ENCODE measurements at places on chromosomes 7 and 10.

DNA sequence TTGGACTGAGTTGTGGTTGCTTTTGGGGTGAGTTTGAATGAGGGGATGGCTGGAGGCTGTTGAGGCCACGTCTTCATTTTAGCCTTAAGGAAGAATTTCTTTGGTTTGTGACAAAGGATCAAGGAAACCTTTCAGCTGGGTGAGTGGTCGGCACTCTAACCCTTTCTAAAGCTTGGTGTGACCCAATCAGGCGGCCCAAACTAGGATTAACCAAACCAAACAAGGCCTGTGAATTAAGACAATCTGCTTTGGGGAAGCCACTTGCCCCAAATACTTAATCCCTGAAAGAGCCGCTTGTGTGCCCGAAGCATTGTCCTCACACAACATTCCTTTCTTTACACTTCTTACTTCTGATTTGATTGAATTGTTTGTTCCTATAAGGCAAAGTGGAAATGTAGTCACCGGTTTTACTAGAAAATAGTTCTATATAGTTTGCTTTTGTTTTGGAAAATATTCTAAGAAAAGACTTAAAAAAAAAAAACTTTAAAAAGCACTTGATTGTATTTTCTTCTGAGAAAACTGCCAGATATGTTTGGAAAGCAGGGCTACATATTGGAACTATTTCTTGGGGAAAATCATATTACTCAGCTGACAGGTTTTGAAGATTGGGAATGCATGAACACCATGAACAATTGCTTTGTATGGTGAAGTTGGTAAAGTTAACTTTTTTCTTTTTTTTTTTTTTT lies 272.4 kb upstream of the BMPER start:
- DNase-seq = no peak
- H3K4me1 ChIP-seq = no peaks in the 10 kb centered on the region
- no peaks in the 10 kb centered on the region for H3K27me3 ChIP-seq
- H3K27ac ChIP-seq = no peak overlapping the region
- H3K4me3 ChIP-seq = no peak overlapping the region
- no peaks in the 10 kb centered on the region for H3K36me3 ChIP-seq

- no peak overlapping the region for H3K27ac ChIP-seq
- DNase-seq = no peak
- H3K27me3 ChIP-seq = peaks cover 39% of the 10 kb centered on the region
- no peaks in the 10 kb centered on the region for H3K36me3 ChIP-seq
Observed at GRCh38 chr7:142646386-142647140, 102.7 kb upstream of the PRSS1 start.

DNA sequence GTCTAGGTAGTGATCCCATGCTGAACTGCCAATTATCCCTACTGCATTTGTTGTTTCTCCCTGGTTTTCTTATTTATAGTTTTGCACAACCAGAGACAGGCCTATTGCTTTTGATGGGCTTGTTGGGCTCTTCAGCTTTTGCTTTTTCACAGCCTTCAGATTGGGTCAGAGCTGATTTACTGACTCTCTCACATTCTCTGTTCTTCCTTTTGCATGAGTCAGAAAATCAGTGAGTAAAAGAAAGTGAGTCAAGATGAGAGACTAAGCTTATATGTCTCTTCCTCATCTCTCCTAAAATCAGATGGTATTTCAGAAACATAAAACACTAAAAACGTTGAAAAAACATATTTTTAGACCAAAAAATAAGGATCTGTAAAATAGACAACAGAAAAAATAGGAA lies 1135.4 kb downstream of the XPNPEP1 start:
- H3K27me3 ChIP-seq = no peaks in the 10 kb centered on the region
- peaks cover 51% of the 10 kb centered on the region for H3K4me1 ChIP-seq
- no peak overlapping the region for H3K4me3 ChIP-seq
- DNase-seq = no peak
- peak overlapping the region; percentile 97 for H3K27ac ChIP-seq
- no peaks in the 10 kb centered on the region for H3K36me3 ChIP-seq

GRCh38 chr10:13338390-13339110 lies 9.5 kb downstream of the SEPHS1 start:
- no peaks in the 10 kb centered on the region for H3K27me3 ChIP-seq
- no peak overlapping the region for H3K27ac ChIP-seq
- H3K4me1 ChIP-seq = no peaks in the 10 kb centered on the region

Data from RWPE2 (cell line).